ENCODE measurements at places on chromosomes 2 and 18.

- DNase-seq = no peak
Measured at GRCh38 chr18:77093067-77093430, 39.5 kb downstream of the MBP start.

GRCh38 chr2:215949991-215950404 lies 63.4 kb downstream of the MREG start:
- DNase-seq = peak; percentile 73

DNA sequence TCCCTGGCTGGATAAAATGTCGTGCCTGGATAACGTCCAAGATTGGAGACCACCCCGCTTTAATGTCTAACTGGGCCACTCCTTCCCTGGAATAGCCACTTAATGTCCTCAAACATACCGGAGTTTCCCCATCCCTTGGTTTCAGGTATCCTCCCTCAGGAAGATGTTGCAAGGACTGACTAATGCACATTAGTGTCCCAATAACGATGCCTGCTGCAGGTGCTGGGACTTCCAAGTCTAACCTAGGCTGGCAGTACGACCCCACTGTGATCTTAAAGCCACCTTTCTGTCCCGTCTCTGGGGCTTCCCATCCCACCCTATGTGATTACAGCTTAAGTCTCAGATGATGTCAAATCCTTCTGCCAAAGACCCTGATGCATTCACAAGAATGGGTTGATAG lies 1.1 kb upstream of the ATP6V1C2 start:
- no peak for DNase-seq

GRCh38 chr2:221372159-221372884 lies 199.8 kb downstream of the EPHA4 start:
- DNase-seq = peak; percentile 6

GRCh38 chr2:21078296-21078695 lies 34.4 kb upstream of the APOB start:
- DNase-seq = no peak

- DNase-seq = no peak
Measured at GRCh38 chr2:126358122-126358521, 297.8 kb upstream of the GYPC start.

- DNase-seq = no peak
Measured at GRCh38 chr2:128595763-128596395, 277.2 kb upstream of the HS6ST1 start.

- peak; percentile 53 for DNase-seq
Measured at GRCh38 chr18:44679914-44680272, 795 bp upstream of the SETBP1 start.

GRCh38 chr2:185187421-185187820 lies 551.2 kb upstream of the FSIP2 start:
- DNase-seq = no peak

DNA sequence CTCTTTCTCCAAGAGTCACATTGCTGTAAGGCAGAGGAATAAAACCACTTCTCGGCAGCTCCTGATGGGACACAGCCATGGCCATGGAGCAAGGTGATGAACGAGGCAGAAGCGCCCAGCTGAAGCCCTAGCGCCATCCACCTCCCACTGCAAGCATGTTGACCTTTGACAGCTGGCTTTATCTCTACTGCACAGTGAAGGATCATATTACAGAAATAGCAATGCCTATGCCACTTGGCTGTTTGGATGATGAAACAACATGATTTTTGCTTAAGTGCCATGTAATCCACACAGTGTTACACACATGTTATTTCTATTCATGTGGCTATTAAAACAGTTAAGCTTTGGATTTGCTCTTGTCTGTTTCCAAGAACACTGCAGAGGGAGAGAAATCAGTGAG lies 167.7 kb downstream of the VAPA start:
- no peak for DNase-seq

- DNase-seq = no peak
Measured at GRCh38 chr2:156592809-156593593, 156.8 kb downstream of the GPD2 start.

GRCh38 chr2:144310889-144311608 lies 208.9 kb downstream of the ZEB2 start:
- DNase-seq = no peak

DNA sequence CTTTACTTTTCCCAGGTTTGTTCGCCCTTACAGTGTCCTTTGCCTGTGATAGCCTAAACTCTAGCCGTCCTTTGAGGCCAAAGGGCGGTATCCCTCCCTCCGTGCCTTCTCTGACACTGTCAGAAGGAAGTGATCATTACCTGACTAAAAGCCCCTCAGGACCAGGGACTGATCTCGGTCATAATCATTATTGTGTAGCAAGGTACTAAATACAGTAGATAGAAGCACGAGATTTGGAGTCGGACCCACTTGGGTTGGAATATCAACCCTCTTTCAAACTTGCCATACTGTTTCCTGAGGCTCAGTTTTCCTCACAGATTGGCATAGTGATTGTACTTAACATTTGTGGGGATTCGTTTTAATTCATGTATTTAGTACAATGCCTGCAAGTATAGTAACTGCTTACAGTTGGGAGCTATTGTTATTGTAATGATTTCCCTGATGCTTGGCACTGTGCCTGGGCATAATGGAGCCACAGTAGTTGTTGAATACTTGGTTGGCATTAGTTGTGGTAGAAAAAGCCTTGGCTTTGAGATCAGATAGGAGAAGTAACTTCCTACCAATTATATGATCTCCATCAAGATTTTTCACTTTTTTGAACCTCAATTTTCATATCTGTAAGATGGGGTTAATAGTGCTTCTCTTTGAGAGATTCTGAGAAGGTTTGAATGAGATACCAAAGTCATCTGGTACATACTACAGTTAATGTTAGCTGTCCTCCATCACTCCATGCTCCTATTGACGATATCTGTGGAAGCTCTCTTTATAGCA lies 836 bp downstream of the STK11IP start:
- DNase-seq = no peak

GRCh38 chr18:31720867-31721266 lies 36.5 kb upstream of the B4GALT6 start:
- no peak for DNase-seq

GRCh38 chr2:17317439-17317976 lies 200.7 kb downstream of the RAD51AP2 start:
- DNase-seq = no peak

GRCh38 chr2:123696021-123696420 lies 329.1 kb upstream of the CNTNAP5 start:
- no peak for DNase-seq

- DNase-seq = no peak
Measured at GRCh38 chr2:137535897-137536296, 428.4 kb upstream of the HNMT start.

- DNase-seq = no peak
Measured at GRCh38 chr2:177245010-177245422, 19.5 kb downstream of the NFE2L2 start.

DNA sequence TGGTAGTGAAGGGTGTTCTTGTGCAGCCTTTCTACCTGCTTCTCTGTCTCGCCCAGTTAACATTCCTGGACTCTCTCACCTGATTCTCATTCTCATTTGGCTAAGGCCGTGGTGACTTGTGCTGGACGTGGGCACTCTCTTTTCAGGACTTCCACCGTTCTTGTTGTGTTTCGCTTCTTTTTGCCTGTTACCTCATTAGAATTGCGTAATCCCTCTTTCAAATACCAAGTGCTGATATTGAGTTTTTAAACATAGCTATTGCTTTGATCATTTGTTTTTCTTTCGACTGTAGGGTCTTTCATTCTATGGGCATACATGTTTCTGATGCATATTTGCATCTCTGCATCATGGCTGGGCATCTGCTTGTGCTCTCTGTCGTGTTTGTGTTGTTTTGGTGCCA lies 287.0 kb downstream of the ALPK2 start:
- DNase-seq = no peak

- peak; percentile 2 for DNase-seq
Measured at GRCh38 chr2:238776003-238776760, 71.7 kb upstream of the TWIST2 start.

DNA sequence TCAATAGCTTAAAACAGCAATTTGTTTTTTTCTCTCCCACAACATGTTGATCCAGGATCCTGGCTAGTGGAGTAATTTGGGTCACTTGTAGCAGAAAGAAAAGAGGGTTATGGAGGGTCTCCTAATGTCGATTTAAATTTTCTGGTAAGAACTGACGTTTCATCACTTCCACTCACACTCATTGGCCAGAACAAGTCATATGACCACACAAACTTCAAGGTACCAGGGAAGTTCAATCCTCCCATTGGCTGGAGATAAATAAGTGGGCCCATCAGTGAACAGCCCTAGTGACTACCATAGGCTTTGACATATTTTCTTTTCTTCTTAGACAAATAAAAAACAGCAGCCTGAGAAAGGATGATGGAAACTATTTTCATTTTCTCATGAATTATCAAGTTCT lies 8.3 kb upstream of the TMEM131 start:
- DNase-seq = no peak

DNA sequence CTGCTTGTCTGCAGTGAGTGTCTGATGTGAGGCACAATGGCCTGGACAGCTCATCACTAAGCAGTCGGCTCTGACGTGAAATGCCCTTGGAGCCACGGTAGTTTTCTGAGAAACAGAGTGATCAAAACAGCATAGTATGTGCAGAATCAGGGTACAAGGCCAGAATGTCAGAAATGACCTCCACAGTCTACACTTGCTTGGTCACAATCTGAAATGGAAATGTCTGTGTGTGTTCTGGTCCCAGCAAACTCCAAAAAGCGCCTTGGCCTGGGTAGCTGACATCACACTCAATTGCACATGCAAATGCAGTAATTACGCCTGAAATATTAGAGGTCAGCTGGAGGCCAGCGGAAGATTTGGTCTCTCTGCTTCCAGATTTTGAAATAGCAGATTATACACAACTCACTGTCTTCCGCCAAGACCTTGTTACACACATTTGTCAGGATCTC lies 95.4 kb downstream of the CTAGE1 start:
- no peak for DNase-seq

DNA sequence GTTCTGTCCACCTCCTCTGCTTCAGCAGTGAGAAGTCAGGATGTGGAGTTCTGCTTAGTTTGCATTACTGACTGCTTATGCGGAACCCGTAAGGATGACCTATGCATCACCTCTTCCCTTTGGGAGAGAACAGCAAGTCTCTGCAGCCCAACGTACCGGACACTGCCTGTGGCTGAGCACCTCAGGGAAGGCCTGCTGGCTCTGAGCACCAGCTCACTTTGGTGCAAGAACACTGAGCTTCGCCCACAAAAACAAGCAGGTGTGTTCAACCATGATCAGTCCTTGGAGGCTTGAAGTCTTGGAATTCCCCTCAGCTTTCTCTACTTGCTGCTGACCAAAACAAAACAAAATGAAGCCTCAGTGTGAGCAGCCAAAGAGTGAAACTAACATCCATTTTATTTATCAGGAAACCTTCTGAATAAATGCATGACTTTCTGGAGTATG lies 52.7 kb upstream of the NCK2 start:
- no peak for DNase-seq

DNA sequence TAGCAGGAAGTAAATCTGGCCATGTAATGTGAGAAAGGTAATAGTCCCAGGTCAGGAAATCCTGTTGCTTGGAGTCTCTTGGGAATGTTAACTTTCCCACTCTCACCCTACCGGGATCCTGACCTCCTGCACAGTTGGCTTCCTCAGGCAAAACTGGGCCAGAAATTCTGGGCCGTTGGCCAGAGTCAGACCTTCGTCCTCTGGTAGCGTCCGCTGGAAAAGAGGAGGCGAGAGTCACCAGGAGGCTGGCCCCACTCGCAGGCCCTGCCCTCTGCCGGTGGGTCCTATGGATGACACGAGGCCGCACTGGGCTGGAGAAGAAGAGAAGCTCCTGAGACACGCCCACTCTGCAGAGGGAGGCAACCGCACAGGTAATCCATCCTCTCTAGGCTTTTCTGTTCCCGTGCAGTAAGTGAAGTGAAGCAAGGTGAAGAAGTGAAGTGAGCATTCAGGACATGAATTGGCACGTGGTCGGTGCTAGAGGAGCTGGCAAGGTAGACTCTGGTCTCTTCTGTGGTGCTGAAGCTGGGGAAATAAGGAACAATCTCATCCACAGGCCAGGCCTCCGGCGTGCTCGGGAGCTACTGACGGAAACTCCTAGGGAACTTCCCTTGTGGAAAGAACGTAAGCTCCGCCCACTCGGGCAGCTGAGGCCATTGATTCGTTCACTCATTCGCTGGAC lies 182.7 kb upstream of the GLI2 start:
- no peak for DNase-seq

GRCh38 chr2:239716536-239717318 lies 308.4 kb downstream of the NDUFA10 start:
- DNase-seq = no peak
